Kidney (tissue), 22 donors: ENCODE measurements at places on chromosomes 2 and 18. TPM values are rescaled to one million over a fixed set of nuclear protein-coding genes. Genes with fewer than 3 reads are reported as not detected.

ASB18 gene
- not detected for polyA plus RNA-seq

SERPINB12 gene
- polyA plus RNA-seq, result not detected

IL1A gene
- not detected for polyA plus RNA-seq

DNAJC5G gene
- polyA plus RNA-seq, result not detected

FEV gene
- polyA plus RNA-seq, result not detected

FOXI3 gene
- polyA plus RNA-seq, result not detected
